MM.1S (cell line): ENCODE measurements at places on chromosomes 7 and 10.

DNA sequence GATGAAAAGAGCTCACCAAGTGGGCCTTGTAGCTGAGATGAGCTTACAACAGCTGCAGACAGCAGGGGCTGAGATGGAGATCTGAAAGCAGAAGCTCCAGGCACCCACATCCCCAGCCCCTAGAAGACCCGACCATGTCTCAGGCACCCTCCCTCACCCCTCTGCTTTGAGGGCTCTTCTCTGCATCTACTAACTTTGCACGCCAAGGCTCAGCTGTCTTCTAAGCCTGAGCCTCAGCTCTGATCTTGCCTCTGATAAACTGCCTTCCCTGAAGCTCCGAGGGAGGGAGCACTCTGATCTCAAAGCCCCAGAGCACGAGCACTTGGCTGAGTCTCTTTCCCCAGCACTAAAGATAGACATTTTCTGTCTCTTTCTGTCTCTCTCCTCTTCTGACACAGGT lies 42.0 kb downstream of the ANXA8 start:
- H3K36me3 ChIP-seq = no peaks in the 10 kb centered on the region
- no peak for DNase-seq
- peaks cover 8% of the 10 kb centered on the region; the same call in 1 of the 2 replicates for H3K27me3 ChIP-seq
- H3K27ac ChIP-seq = no peak overlapping the region
- H3K4me1 ChIP-seq = no peaks in the 10 kb centered on the region

- no peak overlapping the region for H3K4me3 ChIP-seq
- no peak for DNase-seq
- H3K4me1 ChIP-seq = no peaks in the 10 kb centered on the region
- no peaks in the 10 kb centered on the region for H3K36me3 ChIP-seq
- H3K27ac ChIP-seq = no peak overlapping the region
These were observed 67.5 kb upstream of the EFCAB10 start for GRCh38 chr7:105648561-105649401.

DNA sequence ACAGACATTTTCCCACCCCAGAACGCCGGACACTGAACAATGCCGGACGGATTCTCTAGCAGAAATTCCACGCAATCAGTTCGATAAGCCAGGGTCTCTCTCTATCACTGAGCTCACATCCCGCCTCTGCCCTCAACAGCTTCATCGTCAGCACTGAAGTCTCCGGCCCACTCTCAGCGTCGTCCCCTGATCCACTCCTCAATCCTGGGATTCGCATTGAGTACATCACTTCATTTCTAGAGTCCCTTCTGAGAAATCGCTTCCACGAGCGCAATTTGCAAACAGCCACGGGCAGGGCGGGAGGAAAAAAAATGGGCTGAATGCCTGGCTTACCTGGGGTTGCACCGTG lies 365 bp downstream of the YME1L1 start:
- H3K27me3 ChIP-seq = no peaks in the 10 kb centered on the region
- peak overlapping the region; percentile 95 for H3K4me3 ChIP-seq
- H3K4me1 ChIP-seq = peaks cover 11% of the 10 kb centered on the region

DNA sequence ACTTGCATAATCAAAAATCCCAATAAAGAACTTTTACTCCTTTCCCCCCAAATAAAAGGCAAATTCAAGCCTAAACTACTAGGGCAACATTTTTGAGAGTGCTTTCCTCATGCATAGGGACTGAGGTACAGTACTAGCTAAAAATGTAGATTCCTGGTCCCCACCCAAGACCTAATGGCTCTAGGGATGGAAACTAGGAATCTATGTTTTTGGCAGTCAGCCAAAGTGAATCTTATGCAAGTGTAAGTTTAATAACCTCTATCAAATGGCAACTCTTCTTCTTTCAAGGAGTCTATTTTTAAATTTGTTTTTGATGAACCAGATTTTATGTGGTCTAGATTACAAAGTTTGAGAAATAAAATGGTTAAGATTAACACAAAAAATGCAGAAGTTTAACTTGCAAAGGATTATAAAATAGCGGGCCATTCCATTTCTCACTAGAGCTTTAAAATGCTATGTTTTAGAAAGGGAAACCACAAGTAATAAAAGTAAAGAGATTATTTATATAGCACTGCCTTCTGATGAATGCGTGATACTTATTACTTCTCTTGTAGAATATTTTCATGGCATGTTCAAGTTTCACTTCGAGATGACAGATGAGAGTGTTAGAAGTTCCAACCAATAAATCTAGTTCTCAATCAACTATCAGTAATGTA lies 70.4 kb upstream of the MDFIC start:
- H3K36me3 ChIP-seq = no peaks in the 10 kb centered on the region
- no peak overlapping the region for H3K4me3 ChIP-seq

GRCh38 chr7:40405991-40406390 lies 271.2 kb downstream of the SUGCT start:
- no peaks in the 10 kb centered on the region for H3K36me3 ChIP-seq
- no peak for DNase-seq
- H3K4me1 ChIP-seq = no peaks in the 10 kb centered on the region
- no peak overlapping the region for H3K27ac ChIP-seq

GRCh38 chr7:123601530-123601929 lies at the start of gene ASB15:
ASB15 (plus strand) TSS chr7:123601821; CDS start chr7:123614503, 12,682 bp downstream.
- H3K4me1 ChIP-seq = peaks cover 3% of the 10 kb centered on the region; the same call in 1 of the 2 replicates
- H3K4me3 ChIP-seq = no peak within 1 kb of the TSS
- no peaks in the 10 kb centered on the region for H3K36me3 ChIP-seq

GRCh38 chr10:133390597-133391248 lies 3.2 kb upstream of the MTG1 start:
- H3K36me3 ChIP-seq = no peaks in the 10 kb centered on the region
- peak overlapping the region; percentile 68; the same call in 1 of the 2 replicates for H3K4me3 ChIP-seq
- peak overlapping the region; percentile 88; the same call in 1 of the 2 replicates for H3K27ac ChIP-seq
- peaks cover 24% of the 10 kb centered on the region for H3K4me1 ChIP-seq
- no peaks in the 10 kb centered on the region for H3K27me3 ChIP-seq
